Nucleus accumbens (tissue), 56 donors: ENCODE measurements at places on chromosomes 2 and 18.

DNA sequence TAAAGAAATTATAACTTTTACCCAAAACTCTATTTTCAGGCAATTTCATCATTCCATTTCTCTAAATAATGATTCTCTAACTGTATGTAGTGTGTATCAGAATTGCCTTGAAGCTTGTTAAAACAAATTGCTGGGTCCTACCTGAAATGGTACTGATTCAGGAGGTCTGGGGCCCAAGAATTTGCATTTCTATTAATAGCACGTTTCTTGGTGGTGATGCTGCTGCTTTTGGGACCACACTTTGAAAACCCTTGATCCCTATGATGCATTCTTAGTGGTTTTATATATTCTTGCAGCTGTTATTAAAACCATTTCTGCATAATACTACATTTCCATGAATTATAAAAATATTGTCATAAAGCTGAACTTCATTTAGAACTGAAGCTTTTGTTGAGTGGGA, 140.7 kb downstream of the NCK2 start:
- no peak for DNase-seq

DNA sequence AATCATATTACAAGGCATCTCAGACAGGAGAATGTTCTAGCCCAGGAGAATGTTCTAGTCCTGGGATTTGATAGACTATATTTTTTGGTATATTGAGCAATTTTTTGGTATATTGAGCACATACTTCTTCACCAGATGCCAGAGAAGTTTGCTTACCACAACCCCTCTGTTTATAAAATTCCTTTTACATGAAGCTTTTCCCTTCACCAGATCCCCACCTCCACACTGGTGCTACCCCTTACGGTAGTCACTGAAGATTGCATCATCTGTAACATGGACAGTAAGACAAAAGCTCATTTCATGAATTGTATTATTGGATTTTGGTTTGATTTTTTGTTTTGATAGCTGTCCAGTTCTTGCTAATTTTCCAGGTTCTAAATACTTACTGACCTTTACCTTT, 7.2 kb upstream of the HNMT start:
- no peak for DNase-seq

- DNase-seq, result no peak
Measured at GRCh38 chr2:67130531-67131256, 266.4 kb upstream of the ETAA1 start.

GRCh38 chr2:155836439-155836838, 496.1 kb downstream of the NR4A2 start:
- no peak for DNase-seq

DNA sequence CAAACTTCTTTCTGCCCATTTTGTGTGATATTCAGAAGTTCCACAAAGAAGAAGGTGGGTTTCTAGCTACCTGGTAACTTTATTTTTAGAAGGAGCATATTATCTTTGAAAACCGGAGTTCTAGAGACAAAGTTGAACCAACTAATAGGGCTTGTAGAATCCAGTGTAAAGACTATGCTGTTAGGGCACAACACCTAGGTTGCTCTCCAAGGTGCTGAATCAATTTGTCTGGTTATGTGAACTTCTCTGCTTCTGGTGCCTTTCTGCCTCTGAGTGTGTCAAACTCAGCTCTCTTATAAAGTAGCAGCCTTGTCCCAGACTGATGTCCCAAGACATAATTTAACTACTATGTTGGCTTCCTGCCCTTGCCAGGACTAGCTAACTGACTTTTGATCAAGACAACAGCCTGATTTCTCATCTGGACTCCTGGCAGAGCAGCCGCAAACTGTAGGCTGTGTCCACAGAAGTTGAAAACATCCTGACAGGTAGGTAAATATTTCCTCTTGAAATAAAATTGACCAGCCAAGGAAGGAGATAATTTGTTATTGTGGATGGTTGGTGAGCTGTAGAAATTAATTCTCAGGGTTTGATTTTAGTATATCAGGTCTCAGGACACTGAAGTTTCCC, 119.4 kb downstream of the CYRIA start:
- no peak for DNase-seq

GRCh38 chr18:48909721-48910120, 41.0 kb downstream of the SMAD7 start:
- DNase-seq, result no peak

DNA sequence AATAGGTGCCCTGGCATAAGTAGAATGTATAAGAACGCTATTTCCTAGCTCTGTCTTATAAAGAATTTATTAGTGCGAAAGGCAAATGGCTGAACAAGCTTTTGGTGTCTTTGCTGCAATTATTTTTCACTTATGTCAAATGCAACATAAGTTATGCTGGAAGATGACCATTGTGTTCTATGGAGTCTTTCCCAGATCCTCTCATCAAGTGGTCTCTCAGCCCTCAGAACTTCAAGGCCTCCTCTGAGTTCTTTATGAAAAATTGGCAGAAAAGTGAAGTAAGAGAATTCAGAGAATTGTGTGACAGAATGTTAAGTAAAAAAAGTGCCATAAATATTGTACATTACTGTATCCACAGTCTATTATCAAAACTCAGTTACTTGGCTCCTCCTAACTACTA, 75.2 kb downstream of the RIT2 start:
- DNase-seq, result no peak

DNA sequence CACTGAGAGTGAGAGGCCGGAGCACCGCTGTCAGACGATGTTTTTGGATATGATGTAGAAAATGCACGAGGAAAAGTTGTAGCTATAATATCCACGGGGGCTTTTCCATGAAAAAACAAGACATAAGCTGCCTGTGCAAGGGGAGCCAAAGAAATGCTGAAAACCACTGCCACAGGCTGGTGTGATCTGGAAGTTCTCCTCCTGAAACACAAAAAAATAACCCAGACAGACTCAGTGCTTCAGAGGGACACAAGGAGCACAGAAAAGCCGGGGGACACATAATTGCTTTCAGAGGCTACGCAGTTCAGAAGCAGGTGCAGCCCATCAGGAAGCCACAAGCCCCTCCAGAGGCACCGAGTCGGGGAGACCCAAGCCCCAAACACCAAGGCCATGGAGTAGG, 98.2 kb downstream of the ZNF516 start:
- no peak for DNase-seq

DNA sequence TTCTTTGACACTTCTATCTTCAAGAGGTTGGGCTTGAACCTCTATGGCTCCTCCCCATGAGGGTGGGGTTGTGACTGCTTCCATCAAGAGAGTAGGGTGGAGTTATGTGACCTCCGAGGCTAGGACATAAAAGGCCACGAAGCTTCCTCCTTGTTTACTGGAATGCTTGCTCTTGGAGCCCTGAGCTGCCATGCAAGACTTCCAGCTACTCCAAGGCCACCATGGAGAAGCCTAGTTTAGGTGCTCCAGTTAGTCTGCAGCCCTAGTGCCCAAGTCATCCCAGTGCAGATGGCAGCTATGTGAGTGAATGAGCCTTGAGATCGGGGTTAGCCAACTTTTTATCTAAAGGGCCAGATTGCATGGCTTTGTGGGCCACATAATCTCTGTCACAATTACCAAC, 2.4 kb upstream of the MERTK start:
- no peak for DNase-seq

DNA sequence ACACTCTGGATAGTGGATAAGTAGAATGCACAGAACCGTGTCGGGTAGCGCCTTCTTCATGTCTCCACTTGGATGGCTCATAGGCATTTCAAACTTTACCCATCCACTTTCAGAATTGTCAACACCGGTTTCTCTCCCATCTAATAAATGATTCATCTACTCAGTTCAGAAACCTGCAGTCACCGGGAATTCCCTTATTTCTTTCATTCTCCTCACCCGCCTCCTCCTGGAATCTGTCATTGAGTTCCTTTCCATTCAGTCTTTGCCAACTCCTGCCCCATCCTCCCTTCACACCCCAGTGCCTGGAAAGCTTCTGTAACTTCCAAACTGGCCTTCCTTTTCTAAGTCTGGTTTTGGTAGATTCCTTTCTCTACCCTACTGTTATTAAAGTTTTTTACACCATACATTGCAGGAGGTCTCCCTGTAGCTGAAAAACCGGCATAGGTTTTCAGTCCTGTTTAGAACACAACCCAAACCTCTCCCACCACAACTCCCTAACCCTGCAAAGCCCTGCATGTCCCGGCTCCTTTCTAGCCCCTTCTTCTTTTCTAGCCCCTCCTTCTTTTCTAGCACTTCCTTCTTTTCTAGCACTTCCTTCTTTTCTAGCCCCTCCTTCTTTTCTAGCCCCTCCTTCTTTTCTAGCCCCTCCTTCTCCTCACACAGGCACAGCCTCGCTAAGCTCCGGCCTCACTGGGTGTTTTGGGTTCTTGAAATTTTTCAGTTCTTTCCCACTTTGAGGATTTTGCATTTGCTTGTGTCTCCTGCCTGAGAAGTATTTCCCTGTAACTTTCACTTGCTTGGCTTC, 133.9 kb upstream of the KLHL14 start:
- DNase-seq, result no peak

DNA sequence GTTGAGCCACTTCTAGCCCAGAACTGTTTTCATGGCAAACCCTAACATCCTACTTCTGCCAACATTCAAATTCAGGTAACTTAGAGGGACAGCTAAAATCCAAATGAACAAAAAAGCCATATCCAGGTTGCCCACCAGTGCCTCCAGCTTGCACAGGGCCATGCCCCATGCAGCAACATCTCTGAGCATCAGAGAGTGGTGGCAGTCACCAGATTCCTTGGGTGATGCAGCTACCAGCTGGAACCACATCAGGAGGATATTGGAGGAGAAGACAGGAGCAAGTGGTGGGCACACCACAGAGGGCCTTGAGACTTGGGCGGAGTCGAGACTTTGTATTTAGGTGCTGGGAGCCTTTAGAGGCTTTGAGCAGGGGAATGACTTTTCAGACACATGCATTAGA, 50.5 kb downstream of the SDC1 start:
- no peak for DNase-seq

DNA sequence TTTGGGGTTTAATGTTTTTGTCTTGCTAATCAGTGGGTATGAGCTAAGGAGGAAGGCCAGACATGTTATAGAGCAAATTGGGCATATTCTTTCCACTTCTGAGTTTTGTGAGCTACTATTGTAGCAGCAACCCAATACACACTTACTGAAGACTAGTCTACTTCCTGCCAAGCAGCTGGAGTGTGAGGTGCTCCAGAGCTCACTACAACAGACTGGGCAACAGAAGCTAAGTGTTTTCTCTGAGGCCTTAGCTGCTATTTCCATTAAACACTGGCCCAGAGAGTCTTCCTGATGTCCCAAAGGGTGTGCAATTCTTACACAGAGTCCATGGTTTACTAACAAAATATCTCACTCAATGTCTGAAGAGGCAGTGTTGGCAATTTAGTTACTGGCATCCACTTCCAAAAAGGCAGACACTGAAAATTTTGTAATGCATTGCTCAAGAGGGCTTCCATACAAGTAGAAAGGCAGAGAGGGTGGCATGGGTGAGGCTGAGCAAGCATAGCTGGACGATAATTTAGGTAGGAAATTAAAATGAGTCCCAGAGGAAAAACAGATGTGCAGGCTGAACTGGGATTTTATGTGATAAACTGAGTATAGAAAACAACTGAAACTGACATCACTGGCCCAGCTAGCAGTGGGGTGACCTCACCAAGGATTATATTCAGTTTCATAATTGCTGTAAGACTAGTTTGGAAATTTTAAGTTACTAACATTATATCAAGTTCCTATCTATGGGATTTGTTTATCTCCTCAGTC, 68.6 kb downstream of the ZC3H6 start:
- no peak for DNase-seq

DNA sequence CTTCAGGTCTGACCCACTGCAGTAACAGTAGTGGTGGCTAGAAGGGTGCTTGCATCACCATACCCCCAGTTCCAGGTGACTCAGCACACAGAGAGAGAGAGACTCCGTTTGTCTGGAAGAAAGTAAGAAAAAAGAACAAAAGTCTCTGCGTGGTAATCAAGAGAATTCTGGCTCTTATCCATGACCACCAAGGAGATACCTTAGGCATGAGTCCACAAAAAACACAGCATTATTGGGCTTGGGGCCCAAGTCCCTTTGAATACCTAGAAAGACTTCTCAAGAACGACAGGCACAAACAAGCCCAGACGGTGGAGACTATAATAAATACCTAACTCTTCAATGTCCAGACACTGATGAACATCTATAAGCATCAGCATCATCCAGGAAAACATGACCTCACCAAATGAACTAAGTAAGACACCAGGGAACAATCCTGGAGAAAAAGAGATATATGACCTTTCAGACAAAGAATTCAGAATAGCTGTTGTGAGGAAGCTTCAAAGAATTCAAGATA, 21.7 kb upstream of the BAZ2B start:
- DNase-seq, result no peak

- DNase-seq, result no peak
Measured at GRCh38 chr2:60461421-60462108, 91.9 kb downstream of the BCL11A start.

- DNase-seq, result no peak
Measured at GRCh38 chr2:25295621-25296020, 46.1 kb downstream of the DNMT3A start.

DNA sequence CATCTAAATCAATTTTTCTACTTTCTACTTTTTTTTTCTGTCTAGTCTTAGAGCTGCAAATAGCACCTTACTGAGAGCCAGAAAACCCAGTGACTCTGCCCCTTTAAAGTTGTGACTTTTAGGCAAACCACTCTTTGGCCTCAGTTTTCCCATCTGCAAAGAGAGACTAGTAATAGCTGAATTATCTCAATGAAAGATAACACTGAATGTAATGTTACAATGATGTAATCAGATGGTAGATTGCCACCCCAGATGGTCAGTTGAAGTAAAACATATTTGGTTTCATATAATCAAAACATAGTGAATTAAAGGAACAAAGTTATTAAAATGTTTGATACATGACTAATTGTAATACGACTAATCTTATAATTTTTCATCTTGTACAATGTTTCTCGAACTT, 5.0 kb upstream of the APCDD1 start:
- DNase-seq, result no peak
